ENCODE measurements at places on chromosomes 7 and 10. TPM values are rescaled to one million over a fixed set of nuclear protein-coding genes. Genes with fewer than 3 reads are reported as not detected.

GNGT1 gene
- total RNA-seq, result not detected

CLDN3 gene
- not detected for total RNA-seq

- no peak for DNase-seq
- H3K27me3 ChIP-seq, result no peaks in the 10 kb centered on the region
- no peaks in the 10 kb centered on the region for H3K4me1 ChIP-seq
- H3K36me3 ChIP-seq, result no peaks in the 10 kb centered on the region
- H3K4me3 ChIP-seq, result no peak overlapping the region
Measured at GRCh38 chr7:77566421-77566820, 29.3 kb downstream of the PTPN12 start.

HNRNPH3 gene
- 144 TPM for total RNA-seq

- H3K27me3 ChIP-seq, result no peaks in the 10 kb centered on the region
- no peak for DNase-seq
- H3K4me1 ChIP-seq, result peaks cover 13% of the 10 kb centered on the region
- no peaks in the 10 kb centered on the region for H3K36me3 ChIP-seq
- H3K27ac ChIP-seq, result peak overlapping the region; percentile 53
- H3K4me3 ChIP-seq, result no peak overlapping the region
Measured at GRCh38 chr7:137875746-137876145, 29.0 kb upstream of the DGKI start.

Measured in uterus (tissue), 4 donors.